ENCODE measurements at places on chromosomes 1 and 21. TPM values are rescaled to one million over a fixed set of nuclear protein-coding genes. Genes with fewer than 3 reads are reported as not detected.

DNA sequence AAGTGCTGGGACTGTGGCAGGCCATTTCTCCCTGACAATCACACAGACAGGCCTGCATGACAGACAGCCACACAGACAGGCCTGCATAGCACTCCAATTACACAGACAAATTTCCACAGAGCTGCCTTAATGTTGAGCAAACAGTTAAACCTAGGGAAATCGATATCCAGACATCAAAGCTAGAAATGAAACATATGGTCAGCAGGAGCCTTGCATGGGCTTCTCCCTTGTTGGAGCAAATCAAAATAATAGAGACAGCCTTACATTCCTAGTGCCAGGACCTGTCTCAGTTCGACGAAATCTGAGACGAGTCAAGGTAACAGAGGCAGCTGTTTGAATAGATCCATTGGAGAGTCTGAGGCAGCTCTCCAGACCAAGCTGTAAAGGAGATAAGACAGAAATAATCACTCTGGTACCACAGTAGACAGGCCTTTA lies 42.4 kb downstream of the OLFML3 start:
- DNase-seq: no peak

- DNase-seq: no peak
Measured at GRCh38 chr1:34520111-34520510, 234.7 kb upstream of the GJB5 start.

DNA sequence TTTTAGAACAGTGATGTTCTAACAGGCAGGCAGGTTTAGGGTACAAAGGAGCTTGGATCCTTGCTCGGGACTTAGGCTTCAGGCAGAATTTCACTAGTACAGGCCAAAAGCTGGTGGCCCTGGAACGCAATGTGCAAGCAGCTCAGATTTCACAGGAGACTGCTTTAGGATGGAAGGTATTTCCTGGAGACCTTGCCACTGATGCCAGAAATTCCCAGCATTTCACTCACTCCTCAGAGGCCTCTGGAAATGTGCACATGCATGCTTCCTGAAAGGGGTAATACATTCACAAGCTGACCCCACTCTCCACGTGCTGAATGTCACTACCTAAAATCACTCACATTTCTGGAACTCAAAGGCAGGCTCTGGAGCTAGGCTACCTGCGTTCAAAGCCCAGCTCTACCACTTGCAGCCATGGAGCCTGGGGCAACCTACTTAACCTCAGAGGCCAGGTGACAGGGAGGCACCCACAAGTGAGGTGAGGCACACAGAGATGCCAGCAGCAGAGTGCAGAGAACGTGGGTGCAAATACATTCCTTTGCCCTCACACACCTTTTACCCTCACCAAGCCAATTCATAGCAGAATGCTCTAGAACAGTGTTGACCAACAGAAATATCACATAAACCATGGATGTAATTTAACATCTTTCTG lies 56.5 kb downstream of the CDC7 start:
- no peak for DNase-seq

DNA sequence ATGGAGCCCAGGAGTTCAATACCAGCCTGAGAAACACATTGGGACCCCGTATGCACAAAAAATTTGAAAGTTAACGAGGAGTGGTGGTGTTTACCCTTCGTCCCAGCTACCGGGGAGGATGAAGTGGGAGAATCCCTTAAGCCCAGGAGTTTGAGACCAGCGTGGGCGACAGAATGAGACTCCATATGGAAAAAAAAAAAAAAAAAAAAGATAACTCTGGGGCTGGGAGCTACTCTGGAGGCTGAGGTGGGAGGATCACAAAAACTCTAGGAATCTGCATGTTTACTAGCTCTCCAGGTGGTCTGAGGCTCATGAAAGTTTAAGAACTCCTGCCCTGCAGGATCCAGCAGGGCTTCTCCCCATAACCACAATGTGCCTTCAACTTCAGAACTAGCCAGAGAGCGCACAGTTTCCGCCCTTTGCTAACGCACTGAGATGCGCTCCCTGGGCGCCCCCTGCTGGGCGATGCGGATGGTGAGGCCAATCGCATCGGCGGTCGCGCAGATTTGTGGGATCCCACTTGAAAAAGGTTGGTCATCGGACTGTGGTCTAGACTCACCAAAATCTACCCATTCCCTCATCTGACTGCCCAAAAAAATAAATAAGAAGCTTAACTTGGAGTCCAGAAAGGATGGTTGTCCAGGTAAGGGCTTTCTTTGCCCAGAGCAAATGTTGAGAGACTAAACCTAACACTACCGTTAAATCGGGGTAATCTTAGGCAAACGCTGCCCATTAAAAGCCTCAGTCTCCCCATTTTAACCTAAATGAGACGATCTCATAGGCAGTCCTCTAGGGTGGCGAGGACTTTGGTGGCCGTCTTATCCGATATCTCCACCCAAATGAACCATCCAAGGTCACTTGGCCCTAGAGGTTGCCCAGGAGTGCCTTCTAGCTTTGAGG lies 8.8 kb downstream of the ZNF683 start:
- DNase-seq: peak; percentile 77

Gene RUNX3
- 129 TPM for total RNA-seq

Gene PANK4
- 49.1 TPM for total RNA-seq

Gene MROH7
- 0.16 TPM for total RNA-seq

Gene FAM131C
- 1.4 TPM for total RNA-seq

Gene GJA9
- total RNA-seq: not detected
